NCI-H526 treated with DMSO at 0.1 percent for 48 hours (cell line): ENCODE measurements at places on chromosomes 3 and 15.

DNA sequence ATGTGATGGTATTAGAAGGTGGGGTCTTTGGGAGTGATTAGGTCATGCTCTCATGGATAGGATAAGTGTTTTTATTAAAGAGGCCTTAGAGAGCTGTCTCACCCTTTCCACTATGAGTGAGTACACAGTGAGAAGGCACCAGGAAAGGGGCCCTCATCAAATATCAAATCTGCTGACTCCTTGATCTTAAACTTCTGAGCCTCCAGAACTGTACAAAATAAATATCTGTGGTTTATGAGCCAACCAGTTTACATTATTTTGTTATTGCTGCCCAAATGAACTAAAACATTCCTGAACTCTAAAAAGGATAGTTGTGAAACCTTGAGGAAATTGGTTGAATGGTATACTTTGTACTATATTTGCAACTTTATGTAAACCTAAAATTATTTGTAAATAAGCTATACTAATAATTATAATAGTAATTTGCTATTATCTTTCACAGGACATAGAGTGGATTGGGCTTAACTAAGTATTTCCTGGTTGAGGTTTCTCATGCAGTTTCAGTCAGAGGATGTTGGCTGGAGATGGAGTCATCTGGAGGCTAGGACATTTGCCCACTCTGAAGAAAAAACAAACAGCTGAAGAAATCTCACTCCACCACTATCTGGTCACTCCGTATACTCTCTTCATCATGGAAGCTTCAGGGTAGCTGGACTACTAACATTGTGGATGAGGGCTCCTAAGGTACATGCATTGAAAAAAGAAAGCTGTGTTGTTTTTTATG, 1068.6 kb upstream of the CADM2 start:
- DNase-seq, result no peak

DNA sequence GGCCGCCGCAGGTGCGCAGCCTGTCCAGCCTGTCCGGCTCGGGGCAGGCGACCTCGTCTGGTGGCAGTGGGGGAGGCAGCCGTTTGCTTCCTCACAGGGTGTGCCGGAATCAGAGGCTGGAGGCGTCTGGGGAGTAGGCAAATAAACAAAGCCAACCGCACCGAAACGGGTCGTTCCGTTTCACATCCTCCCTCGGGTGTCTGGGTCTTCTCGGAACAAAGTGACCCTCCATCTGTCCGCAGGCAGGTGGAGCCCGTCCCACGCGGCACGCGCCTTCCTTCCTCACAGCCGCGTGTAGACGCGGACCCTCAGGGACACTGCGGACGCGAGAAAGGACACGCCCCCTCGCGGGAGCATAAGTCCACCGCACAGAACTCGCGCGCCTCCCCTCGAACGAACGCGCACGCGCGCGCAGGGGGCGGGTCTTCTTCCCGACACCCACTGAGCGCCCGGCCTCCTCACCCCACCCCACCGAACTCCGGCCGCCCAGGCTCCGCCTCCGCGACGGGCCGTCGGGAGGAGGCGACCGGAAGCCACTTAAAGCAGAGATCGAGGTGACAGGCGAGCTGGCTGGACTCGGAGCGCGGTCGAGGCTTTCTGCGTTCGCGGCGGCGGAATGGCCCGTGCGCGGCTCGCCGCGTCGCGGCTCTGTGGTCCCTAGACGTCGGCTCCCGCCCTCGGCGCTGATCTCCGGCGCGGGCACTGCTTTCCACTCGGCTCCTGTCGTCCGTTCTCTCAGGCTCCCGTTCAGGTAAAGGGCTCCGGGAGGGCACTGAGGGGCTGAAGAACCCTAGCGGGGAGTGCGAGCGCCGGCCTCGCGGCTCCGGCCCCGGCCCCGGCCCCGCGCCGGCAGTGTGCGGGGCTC, at the start of gene TIPARP:
TIPARP (plus strand) TSS at position 545 of the 865 bp plus-strand sequence. CDS start 3,108 bp downstream, outside the sequence.
- peak; percentile 98 for DNase-seq

DNA sequence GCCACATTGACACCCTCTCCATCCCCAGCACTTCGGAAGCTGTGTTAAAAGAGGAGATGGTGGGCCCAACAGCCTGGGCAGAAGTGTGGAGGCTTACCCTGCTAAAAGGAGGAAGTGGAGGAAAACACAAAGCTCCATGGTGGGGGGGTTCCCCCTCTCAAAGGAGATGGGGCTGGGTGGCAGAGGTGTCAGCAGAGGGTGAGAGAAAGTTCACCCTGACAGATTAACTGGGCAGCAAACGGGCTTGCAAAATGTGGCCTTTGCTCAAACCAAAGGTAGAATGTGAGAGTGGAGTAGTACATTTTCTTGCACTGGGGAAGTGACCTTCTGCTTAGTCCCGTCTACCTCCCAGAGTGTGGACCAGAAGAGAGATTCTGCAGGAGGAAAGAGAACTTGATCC, 44.7 kb downstream of the MYO1E start:
- no peak for DNase-seq

- DNase-seq, result no peak
Measured at GRCh38 chr3:50251220-50251619, 15.2 kb downstream of the GNAI2 start.

DNA sequence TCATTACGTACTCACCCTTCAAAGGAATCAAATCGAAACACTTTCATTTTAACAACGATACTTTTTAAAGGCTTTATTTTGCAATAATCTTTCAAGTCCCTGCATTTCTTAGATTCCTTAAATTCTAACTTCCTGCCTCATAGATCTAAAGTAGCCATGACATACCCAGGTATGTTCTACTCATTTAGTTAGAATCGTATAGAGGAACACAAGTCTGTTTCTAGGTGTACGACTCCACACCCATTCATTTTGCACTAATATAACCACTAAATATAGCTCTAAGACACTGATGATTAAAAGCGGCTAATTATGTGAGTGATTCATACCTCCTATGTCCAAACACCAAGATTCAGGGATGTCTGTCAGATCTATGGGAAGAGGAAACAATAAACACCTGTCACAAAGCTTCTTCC, 1.3 kb downstream of the ATP13A3 start:
- DNase-seq, result no peak

DNA sequence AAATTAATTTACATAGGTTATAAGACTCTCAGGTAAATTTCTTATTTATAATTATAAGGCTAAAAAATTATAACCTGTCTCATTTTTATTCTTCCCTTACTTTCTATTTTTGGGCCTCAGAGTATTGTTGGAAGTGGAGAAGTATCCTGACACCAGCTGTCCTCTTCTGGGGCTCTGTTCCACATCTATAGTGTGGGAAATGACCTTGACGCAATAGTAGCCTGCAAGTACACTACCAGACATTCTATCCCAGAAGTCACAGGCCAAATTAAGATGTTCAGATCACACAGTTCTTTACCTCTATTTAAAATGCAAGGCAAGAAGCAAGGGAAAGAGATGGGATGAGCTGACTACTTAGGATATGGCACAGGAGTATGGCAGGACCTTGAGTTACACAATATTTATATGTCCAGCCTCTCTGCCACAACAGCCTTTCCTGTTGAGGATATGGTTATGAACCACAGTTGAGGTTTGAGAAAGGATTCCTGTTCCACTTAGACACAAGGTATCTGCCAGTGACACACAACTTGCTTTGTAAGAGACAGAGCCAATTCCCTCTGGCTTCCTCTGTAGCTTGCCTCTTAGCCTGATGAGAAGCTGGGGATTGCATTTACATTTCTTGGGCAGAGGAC, 158.0 kb upstream of the IL12A start:
- no peak for DNase-seq
